ENCODE measurements at places on chromosomes 6 and 20.

DNA sequence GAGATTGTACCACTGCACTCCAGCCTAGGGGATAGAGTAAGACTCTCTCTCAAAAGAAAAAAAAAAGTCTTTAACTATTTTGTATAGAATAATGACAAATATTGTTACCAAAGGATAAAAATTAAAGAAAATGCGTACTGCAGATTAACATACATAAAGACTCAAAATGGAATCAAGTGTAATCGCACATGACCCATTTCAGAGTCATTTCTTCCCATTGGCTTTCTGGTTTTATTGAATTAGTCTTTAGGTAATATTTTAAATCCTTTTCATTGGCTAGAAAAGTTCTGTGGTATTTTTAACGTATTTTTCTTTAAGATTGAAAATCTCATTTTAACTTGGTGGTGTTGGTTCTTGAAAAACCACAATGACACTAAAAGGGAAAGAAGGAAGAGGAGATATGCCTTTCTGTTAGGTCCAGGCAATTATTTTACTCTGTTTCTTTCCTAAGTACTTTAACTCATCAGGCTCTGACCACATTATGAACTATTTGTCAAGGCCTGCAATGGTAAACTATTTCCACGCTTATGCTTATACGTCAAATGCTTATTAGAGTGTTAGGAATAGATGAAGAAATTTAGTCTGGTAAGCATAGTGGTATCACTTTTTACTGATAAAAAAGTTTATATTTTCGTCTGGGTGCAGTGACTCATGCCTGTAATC is 52.3 kb downstream of the PLEKHG1 start:
- DNase-seq: no peak

GRCh38 chr20:3454831-3455230 is 16.0 kb upstream of the ATRN start:
- DNase-seq: no peak

DNA sequence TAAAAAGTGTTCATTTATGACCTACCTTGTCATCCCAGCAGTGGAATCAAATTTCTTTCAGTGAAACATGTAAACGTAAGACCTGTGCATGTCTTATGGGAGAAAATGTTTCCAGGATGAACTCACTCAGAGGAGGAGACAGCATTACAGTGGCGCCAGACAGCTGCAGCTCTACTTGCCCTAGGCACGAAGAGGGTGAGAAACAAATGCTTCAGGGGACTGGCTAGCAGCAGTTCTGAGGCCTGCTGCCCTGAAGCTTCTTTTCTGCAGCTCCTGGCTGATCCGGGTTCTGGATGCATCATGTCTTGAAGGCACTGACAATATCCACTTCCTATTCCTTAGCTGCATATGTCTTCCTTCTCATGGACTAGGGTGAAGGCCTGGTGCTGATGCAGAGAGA is 120.2 kb downstream of the QRSL1 start:
- DNase-seq: no peak

GRCh38 chr6:150406948-150407347 is 38.1 kb downstream of the IYD start:
- no peak for DNase-seq

GRCh38 chr6:39898625-39899024 is 35.6 kb downstream of the MOCS1 start:
- no peak for DNase-seq

DNA sequence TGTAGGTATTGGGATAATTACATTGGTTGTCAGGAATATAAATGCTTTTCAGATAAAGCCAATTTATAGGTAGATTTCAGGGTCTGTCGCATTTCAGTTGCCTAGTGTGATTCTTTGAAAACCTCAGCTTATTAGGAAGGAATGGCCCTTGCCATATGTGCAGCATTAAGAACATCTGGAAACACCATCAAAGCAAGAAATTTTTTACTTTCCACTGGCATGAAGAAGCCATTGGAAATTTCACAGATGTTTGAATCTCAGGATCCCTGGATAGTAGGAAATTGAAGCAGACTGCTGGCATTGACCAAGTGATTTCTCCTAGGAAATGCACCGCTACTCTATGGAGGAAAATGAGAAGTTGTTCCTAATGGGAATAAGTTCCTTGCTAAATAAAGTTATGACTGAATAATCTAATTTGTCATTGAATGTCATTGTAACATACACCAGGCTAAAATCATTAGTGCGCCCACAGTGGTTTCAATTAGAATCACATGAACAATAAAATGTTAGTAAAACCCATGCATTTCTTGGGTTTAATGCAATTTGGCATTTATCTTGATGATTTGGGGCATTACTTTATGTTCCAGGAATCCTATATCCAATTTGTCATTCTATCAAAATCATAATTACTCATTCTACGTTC is 950.1 kb downstream of the EPHA7 start:
- DNase-seq: no peak

Data from hepatic stellate cell (primary cell).